ENCODE measurements at places on chromosomes 1 and 21. TPM values are rescaled to one million over a fixed set of nuclear protein-coding genes. Genes with fewer than 3 reads are reported as not detected.

RPE65 gene
- total RNA-seq, result not detected

UMODL1 gene
- not detected for total RNA-seq

SLAMF6 gene
- total RNA-seq, result not detected

SCNM1 gene
- total RNA-seq, result 48.8 TPM

SLC1A7 gene
- not detected for total RNA-seq

FAM78B gene
- 0.31 TPM for total RNA-seq

CFAP141 gene
- total RNA-seq, result not detected

ITLN2 gene
- not detected for total RNA-seq

TNFRSF18 gene
- not detected for total RNA-seq

BEND5 gene
- not detected for total RNA-seq

RIMKLA gene
- 1.1 TPM for total RNA-seq

EDN2 gene
- total RNA-seq, result 4.7 TPM

C1QTNF12 gene
- total RNA-seq, result 0.59 TPM

RGS1 gene
- not detected for total RNA-seq

LYPD8 gene
- 0.21 TPM for total RNA-seq

HP1BP3 gene
- total RNA-seq, result 109 TPM

RORC gene
- not detected for total RNA-seq

SCAF4 gene
- total RNA-seq, result 20.0 TPM

TENT5C gene
- total RNA-seq, result 0.07 TPM

ZNF691 gene
- 5.8 TPM for total RNA-seq

AMY1C gene
- not detected for total RNA-seq

FALEC gene
- total RNA-seq, result not detected

ZBED6 gene
- 3.3 TPM for total RNA-seq

DDR2 gene
- total RNA-seq, result 0.35 TPM

CR2 gene
- not detected for total RNA-seq

CASZ1 gene
- 1.9 TPM for total RNA-seq

PCAT6 gene
- total RNA-seq, result 3.0 TPM

KRTAP21-2 gene
- not detected for total RNA-seq

Measured in A549 treated with RU486 at 1 μM for 4 hours (cell line).